Tibial nerve (tissue), 4 donors: ENCODE measurements at places on chromosomes 13 and 19.

DNA sequence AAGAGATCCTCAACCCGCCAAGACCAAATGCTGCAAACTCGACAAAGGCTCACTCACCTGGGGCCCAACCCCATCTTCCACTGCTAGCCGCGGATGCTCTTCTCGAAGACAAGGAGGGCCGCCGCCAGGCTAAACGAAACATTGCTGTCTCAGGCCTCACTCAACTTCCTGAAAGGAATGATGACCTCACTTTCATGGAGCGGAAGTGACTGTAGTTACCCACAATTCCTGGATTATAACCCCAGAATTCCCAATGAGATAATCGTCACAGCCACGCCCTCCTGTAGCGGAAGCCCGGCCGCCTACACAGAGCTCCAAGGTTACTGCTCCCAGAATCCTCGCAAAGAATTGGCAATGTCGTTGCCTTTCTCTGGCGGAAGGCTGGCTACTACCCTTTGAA is 10.5 kb upstream of the ZNF112 start:
- no peak for DNase-seq

GRCh38 chr13:41196620-41197019 is 2.3 kb upstream of the KBTBD7 start:
- DNase-seq: no peak

DNA sequence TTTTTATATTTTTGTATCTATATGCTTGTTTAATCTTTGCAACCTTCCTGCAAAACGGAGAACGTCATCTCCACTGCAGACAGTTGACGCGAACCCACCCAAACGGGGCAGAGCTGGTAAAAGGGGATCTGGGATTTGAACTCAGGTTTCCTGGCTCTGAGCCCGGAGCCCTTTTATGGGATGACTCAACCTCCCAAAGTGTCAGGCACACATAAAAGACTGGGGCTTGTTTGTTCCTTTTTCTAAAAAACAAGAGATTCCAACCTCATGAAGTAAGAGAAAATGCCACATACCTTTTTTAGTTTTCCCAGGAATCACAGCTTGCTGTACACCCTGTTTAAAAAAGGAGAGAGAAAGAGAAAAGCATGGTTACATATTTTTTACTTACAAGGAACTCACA is 78.9 kb downstream of the GADD45B start:
- no peak for DNase-seq

- DNase-seq: no peak
Observed at GRCh38 chr13:41061914-41062837, 867 bp downstream of the WBP4 start.

GRCh38 chr13:112711528-112712265 is 21.9 kb downstream of the ATP11A start:
- peak; percentile 87 for DNase-seq

DNA sequence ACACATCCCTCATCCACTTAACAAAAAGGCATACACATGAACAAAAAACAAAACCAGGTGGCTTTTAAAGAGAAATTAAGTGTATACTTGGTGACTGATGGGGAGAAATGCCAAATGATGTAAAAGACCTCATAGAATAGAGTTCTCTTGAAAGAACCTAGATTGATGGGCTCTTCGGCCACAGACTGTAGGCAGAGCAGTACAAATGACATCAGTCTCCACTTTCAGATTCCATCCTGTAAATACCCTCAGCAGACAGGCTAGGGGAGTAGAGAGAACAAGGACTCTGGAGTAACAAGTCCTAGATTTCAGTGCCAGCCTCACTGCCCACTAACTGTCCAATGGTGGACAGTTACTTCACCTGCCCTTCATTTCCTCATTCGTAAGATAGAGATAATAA is 203.8 kb downstream of the MZT1 start:
- DNase-seq: no peak

- DNase-seq: no peak
Observed at GRCh38 chr13:75869981-75870380, 233.9 kb downstream of the LMO7 start.

GRCh38 chr19:18450021-18450930 is 12.3 kb upstream of the ISYNA1 start:
- DNase-seq: no peak

- DNase-seq: peak; percentile 55
Observed at GRCh38 chr13:70568571-70568970, 460.3 kb upstream of the KLHL1 start.

GRCh38 chr13:38002606-38003005 is 133.0 kb upstream of the TRPC4 start:
- no peak for DNase-seq

- no peak for DNase-seq
Observed at GRCh38 chr19:17254636-17255035, 8.9 kb upstream of the NR2F6 start.

DNA sequence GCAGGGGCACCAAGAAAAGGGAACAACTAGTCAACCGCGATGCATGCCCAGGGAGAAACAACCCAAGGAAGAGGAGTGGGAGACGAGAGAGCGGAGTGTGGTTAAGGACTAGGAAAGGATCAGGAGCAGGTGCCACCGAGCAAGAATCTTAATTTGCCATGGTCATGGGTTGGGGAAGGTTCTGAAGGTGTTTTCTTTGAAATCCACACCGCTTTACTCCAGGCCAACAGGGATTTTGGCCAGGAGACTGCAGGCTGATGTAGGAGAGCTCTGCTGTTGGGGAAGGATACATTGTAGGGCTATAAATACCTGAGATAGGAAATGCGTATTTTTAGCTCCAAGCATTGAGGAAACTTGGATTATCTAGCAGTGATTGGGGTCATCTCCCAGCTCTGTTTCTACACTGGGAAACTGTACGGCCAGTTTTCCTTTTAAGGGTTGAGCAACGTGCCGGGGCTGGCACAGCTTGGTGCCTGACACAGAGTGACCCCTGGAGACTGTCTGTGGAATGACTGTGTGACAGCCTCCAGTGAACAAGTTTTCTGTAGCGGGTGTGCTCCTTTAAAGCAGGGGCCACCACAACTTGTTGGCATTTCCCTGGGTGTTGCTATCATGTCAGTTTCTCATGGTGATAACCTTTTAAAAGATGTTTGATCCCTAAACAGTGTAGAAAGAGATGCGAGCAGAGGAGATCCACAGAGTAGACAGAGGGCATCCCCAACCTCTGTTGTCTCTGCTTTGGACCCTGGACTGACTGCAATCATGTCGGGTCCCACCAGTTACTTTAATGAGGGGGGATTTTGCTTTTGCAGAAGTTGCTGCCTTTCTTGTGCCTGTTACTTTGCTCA is 34.3 kb downstream of the ZNF536 start:
- DNase-seq: no peak

DNA sequence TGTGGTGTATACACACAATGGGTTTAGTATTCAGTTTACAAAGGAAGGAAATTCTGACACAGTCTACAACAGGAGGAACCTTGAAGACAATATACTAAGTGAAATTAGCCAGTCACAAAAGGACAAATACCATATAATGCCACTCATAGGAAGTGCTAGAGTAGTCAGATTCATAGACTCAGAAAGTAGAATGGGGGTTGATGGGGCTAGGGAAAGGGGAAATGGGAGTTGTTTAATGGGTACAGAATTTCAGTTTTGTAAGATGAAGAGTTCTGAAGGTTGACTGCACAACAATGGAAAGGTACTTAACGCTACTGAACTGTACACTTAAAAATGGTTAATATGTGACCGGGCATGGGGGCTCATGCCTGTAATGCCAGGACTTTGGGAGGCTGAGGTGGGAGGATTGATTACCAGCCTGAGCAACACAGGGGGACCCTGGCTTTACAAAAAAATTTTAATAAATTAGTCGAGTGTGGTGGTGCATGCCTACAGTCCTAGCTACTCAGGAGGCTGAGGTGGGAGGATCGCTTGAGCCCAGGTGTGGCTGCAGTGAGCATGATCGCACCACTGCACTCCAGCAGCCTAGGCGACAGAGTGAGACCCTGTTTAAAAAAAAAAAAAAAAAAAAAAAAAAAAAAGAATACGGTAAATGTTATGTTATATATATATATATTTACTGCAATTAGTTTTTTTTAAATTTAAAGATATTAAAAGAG is 45.0 kb downstream of the SLC15A1 start:
- DNase-seq: no peak

DNA sequence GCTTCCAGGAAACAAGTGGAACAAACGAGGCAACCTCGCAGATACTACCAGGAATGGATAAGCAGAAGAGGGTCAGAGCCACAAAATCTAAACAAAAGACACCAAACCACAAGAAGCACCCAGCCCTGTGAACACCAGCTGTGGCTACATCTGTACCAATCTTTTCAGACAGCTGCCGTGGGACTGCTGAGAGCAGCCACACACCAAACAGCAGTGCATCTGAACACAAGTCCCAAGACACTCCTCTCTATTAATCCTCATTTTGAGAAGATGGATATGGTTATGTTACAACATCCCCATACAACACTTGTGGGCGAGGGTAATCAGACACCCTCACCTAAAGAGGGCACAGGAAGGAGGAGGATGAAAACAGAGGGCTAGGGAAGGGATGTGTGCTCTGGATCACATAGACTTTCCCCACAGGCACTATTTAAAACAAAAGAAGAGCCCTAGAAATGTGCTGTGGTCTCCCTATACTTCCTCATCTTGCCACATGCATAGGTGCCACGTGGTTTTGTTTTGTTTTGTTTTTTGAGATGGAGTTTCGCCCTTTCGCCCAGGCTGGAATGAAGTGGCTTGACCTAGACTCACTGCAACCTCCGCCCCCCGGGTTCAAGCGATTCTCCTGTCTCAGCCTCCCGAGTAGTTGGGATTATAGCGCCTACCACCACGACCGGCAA is 41.6 kb upstream of the ZNF14 start:
- no peak for DNase-seq

DNA sequence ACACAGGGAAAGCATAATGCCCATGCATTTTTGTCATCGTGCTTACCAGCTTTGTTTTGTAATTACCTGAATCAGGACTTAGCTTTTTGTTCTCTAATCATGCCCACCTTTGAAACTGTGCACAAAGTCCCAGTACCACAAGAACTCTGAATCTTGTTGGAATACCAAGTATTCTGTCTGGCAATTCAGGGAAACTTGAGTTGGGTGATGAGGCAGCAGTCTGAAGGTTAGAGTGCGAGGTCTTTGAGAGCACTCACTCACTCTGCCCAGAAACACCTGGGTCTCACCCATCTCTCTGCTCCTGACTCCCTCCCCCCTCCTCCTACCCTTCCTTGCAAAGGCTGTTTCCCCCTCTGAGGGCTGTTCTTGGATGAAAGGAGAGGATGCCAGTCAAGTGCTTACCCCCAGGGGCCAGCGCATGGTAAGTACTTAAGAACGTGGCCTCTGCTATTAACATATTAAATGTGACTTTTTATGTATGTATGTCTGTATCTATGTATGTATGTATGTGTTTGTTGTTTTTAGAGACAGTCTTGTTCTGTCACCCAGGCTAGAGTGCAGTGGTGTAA is 22.4 kb downstream of the SIPA1L3 start:
- DNase-seq: no peak

- DNase-seq: peak; percentile 60
Observed at GRCh38 chr13:36131222-36131930, at the start of gene DCLK1. TSS of gene DCLK1 (minus strand) at chr13:36131382.

DNA sequence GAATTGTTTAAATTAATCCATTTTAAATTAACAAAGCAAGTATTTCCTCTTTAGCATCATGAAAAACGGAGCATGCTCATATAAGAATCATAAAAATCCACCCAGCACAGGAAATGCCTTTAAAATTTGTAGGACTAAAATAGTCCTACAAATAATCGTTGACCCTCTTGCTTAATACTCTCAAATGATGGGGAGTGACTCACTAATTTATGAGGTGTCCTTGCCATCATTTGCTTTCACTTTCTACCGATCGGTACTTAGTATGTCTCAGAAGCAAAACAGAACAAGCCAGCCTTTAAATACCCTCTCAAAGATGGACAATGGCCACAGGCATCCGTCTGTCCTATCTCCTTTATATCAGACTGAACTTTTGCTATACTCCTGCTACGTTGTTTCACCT is 97.2 kb downstream of the SUCLA2 start:
- no peak for DNase-seq

GRCh38 chr13:87311165-87311564 is 360.0 kb upstream of the SLITRK5 start:
- no peak for DNase-seq

DNA sequence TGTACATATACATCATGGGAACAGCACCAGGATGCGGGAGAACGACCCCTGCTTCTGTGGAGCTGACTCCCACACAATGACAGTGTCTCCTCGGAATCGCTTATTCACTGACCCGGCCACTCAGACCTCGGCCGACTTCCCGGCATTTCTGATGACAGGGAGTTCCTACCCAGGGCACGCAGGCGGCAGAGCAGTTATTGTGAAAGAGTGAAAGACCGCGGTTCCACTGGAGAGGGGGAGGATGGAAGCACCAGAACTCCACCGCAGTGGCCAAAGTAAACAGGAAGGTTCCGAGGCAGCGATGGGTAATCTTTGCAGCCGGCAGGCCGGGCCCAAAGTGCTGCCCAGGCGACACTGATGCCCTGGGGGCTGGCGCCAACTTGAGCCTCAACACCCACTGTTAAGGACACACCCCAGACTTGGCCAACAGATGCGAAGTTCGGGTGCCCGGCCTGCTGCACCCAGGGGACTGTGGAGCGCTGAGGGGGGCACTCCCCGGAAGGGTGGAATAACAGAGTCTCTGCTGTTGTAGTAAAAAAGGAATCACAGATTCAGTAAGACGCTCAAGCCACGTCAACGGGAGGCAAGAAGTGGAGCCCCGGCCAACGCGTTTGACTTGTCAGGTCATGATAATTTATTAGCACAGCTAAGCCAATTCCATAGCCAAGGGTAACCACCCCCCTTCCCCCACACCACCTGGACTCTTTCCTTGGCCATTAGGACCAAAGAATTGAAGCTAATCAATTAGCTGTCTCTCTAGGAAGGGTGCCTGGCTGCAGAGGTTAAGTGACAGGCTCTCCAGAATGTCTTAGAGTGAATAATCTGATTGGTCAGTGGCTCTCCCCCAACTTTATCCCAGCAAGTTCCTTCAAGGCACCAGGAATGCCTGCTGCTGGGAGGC is 5.8 kb downstream of the MLLT1 start:
- DNase-seq: peak; percentile 85

- DNase-seq: no peak
Observed at GRCh38 chr13:50682002-50682401, 161.5 kb downstream of the DLEU7 start.

DNA sequence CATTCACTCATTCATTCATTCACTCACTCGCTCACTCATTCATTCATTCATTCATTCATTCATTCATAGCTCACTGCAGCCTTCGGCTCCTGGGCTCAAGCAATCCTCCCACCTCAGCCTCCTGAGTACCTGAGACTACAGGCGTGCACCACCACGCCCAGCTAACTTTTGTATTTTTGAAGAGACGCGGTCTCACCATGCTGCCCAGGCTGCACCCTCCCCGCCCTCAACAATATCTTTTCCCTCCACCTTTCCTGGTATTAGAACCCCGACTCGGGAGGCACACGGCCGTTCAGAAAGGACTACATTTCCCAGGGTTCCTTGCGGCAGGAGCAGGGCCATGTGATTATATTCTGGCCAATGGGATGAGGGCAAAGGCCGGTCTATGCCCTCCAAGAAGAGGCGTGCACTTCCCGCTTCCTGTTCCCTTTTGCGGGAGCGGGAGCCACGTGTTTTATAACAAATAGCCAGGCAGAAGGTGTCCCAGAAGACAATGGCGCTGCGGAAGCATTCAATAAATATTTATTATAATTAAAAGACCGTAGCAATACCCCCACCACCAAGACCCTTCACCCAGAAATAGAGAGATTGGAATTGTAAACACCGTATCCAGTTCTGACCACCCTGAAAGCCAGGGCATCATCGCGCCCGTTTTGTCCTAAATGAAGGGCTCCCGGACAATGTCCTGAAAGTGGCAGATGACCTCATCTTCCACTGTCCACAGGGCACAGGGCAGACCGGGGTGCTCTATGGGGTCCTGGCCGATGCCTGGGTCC is 15.9 kb downstream of the TICAM1 start:
- peak; percentile 74 for DNase-seq

GRCh38 chr19:7873304-7874075 is 700 bp downstream of the PRR36 start:
- DNase-seq: no peak

- DNase-seq: no peak
Observed at GRCh38 chr13:51681037-51681678, 96.9 kb downstream of the WDFY2 start.
